Ovary (tissue), 10 donors: ENCODE measurements at places on chromosomes 1 and 21.

DNA sequence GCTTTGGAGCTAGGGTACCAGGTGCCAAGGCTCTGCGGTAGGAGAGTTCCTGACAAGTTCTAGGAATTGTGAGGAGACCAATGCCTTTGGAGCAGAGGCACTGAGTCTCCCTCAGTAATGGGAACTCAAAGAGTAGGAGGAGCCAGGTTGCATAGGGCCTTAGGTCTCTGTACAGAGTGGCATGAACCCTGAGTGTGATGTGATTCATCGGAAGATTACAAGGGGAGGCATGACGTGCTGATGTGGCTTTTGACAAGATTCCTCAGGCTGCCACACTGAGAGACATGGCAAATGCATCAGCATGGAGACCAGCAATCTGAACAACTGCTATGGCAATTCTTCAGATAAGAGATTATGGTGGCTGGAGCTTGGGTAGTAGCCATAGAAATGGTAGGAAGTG is 94.6 kb upstream of the SLC44A3 start:
- no peak overlapping the region for H3K4me3 ChIP-seq
- DNase-seq = no peak
- no peaks in the 10 kb centered on the region for H3K36me3 ChIP-seq
- H3K4me1 ChIP-seq = peaks cover 10% of the 10 kb centered on the region
- H3K27me3 ChIP-seq = no peaks in the 10 kb centered on the region
- H3K27ac ChIP-seq = no peak overlapping the region

DNA sequence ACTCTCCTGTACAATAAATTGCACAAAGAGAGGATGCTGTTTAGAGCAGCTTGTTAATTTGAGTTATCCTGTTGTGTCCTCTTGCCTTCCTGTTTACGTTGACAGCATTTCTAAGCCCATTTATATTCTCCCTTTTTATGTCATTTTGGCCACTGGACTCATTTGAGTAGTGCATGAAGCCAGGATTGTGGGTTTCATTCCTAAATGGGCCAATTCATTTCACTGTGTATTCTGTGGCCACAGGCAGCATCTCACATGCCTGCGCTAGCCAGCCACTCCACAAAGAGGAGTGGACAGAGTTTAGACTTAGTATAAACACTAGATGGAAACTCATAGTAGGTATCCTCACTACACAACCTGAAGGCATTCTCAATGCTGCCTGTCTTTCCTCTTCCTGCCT is 73.4 kb downstream of the DTL start:
- no peaks in the 10 kb centered on the region for H3K36me3 ChIP-seq
- no peak overlapping the region for H3K4me3 ChIP-seq
- no peaks in the 10 kb centered on the region for H3K27me3 ChIP-seq
- no peaks in the 10 kb centered on the region for H3K4me1 ChIP-seq

DNA sequence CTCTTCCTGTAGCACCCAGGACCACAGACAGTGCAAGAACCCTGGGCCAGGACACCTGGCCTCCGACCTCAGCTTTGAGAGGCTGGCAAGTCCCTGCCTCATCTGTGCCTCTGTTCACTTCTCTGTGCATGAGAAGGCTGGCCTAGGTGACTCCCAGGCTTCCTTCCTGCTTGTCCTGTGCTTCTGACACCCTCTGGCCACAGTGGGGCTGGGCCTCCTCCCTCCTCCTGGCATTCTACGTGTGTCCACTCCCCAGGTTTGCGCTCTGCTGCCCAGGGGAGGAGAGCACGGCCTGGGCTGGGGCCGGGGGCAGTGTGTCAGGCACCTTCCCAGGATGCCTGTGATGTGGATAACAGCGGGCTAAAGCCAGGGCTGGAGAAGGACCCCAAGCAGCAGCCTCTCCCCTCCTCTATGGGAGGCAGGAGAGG is 30.3 kb upstream of the PKP1 start:
- no peaks in the 10 kb centered on the region for H3K4me1 ChIP-seq
- no peak overlapping the region for H3K4me3 ChIP-seq

DNA sequence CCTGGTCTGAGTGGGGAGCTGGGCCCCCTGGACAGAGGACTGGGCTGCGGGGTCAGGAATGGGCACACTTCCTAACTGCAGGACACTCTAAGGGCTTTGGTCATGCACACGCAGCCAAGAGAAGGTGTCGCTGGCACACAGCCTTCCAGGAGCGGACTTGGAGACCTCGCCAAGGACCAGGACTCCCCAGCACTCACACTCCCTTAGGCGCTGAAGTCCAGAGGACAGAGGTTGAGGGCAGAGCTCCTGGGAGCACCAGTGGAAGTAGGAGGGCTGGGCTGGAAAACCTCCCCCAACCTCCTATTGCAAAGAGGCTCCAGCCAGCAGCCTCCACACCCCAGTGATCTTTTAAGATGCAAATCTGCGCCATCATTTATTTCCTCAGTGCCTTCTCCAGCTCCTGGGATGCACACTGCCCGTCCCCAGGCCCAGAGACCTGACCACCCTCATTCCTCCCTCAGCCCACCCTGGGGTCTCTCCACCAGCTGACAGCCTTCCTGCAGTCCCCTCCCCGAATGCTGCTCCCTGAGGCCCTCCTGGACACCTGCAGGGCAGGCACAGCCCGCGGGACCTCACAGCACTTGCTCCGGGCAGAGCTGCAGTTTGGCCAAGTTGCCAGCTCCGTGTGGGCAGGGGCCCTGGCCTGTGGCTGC is 3.0 kb downstream of the TSPEAR start:
- no peaks in the 10 kb centered on the region for H3K27me3 ChIP-seq
- H3K4me3 ChIP-seq = no peak overlapping the region

- H3K27me3 ChIP-seq = no peaks in the 10 kb centered on the region
- H3K27ac ChIP-seq = no peak overlapping the region
- H3K4me3 ChIP-seq = no peak overlapping the region
- H3K4me1 ChIP-seq = no peaks in the 10 kb centered on the region
- DNase-seq = no peak
- H3K36me3 ChIP-seq = no peaks in the 10 kb centered on the region
These were observed 131.6 kb downstream of the LHX8 start for GRCh38 chr1:75265792-75266191.
